ENCODE measurements at places on chromosomes 1 and 21.

DNA sequence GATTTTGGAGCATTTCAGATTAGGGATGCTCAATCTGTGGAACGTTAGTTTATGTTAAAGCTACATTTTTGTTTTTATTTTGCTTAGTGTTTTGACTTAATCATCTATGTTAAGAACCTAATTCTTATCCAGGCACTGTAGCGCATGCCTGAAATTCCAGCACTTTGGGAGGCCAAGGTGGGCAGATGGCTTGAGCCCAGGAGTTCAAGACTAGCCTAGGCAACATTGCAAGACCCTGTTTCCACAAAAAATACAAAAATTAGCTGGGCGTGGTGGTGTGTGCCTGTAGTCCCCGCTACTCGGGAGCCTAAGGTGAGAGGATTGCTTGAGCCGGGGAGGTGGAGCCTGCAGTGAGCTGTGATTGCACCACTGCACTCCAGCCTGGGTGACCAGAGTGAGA, 23.4 kb downstream of the FNBP1L start:
- no peak for DNase-seq

DNA sequence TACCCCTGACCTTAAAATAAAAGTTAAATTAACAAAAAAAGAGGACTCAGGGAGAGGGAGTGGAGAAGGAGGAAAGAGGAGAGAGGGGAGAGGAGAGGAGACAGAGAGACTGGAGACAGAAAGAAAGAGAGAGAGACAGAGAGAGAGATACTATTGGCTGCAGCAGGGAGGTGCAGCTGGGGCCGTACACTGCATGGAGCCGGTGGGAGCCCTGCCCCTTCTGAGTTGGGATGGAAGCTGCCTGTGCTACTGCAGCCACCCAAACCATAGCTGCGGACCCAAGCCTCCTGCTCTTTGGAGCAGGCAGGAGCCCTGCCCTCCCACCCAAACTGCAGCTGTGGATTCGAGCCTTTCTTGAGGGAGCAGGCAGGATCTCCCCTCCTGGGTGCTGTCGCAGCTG, 32.7 kb upstream of the HP1BP3 start:
- DNase-seq, result no peak

DNA sequence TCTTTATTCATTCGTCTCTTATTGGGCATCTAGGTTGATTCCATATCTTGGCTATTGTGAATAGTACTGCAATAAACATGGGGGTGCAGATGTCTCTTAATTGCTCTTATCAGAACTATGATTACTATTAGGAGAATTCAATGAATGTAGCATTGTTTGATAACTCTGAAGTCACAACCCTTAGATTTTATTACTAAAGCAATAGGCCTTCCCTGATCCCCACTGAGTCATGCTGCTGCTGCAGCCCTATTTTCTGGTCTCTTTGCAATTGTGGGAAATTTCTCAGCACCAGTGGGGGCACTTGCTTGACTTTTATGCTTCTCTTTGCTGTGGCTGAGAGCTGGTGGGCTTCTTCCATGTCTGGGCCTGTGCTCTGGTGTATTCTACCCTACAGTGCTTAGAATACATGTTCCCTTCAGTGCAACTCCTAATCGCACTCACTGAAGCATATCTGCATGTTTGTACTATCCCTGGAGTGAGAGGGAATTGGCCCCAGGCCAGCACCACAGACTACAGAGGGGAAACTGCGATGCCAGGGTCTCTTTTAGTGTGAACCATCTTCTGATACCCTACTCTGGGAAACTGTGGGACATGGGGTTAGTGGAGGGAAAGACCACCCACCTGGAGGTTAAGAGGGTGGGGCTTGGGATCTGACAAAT, 52.2 kb upstream of the ROR1 start:
- peak; percentile 65 for DNase-seq

DNA sequence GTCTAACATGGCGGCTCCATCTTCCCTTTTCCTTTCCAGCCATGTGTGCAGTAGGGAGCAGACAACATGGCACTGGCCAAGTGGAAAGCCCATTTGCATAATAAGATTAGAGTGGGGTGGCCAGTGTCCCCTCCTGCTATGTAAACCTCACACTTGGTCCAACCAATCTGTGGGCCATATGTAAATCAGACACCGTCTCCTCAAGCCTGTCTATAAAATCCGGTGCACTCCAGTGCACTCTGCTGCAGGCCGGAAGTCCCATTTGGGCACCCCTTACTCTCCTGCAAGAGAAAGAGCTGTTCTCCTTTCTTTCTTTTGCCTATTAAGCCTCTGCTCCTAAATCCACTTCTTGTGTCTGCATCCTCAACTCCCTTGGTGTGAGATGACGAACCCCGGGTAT, 44.1 kb downstream of the OLFML3 start:
- no peak for DNase-seq

GRCh38 chr1:165629151-165629550, 1.9 kb upstream of the MGST3 start:
- no peak for DNase-seq

DNA sequence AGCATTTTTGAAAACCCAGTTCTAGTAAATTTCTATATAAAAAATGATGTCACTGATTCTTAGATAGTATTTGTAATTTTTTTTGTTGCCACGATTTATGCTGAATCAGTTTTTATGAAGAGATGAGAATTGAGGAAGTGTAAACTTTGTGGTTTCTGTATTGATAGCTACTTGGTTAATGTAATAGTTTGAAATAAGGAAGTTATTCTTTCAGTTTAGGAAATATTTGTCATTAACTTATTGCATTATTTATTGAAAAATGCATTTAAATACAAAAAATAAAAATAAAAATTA, 97.8 kb downstream of the ZFYVE9 start:
- no peak for DNase-seq

GRCh38 chr1:19640363-19641316, 3.5 kb upstream of the NBL1 start:
- DNase-seq, result peak; percentile 74

GRCh38 chr1:179126338-179127060, 44.6 kb downstream of the TOR3A start:
- DNase-seq, result no peak

- DNase-seq, result no peak
These were observed 28.6 kb upstream of the PRSS38 start for GRCh38 chr1:227786673-227787512.

DNA sequence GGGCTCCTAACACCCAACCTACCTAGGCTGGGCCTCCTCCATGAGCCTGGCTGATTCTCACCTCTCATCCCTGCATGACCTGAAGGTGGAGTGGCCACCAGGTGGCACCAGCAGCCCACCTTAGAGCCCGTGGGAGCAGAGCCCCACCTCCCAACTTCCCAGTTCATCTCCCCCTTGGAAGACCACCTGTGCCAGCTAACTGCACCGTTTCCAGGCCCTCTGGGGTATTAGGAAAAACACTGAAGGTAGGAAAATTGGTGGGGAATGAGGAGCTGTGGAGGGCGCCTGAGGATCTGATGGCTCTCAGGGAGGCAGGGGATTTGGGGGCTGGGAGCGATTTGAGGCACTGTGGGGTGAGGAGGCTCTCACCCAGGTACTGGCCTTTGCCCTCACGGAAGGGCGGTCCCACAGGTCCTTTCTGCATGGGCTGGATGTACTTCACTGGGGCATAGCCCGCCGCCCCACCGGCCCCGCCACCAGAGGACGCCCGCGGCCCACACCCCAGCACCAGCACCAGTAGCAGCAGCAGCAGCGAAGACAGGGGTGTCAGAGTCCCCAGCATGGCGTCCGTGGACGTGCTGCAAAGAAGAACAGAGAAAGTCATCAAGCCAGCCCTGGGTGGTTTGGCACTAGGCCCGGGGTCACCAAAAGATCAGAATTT, 11.1 kb downstream of the ADPRS start:
- peak; percentile 82 for DNase-seq

DNA sequence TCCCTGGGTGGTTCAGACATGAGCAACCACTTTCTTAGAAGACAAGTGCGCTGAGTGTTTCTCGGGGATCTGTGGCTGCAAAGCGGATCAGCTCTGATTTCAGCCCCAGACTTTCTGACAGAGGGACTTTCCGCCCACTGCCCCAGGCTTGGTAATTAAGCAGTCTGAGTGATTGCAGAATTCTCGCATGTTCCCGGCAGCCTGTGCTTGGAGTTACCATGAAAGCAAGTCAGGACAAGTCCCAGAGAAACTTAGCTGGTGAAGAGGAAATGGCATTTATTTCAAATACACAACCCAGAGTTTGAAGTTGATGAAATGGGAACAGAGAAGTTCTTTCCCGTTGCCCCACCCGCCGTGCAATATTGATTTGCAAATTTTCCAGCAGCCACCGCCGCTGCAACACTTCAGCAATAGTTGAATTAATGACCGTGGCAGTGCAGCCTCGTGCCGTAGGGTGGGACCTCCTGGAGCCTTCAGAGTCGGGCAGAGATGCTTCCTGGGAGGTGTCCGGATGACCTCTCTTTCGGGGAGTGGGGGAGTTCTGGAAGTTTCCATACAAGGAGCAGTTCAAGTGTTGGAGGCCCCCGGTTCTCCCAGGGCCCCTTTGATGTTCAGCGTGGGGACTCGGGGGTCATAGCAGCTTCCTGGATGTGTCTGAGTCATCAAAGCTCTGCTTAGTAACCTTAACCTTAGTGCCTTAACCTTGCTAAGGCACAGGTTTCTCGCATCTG, 134.7 kb downstream of the KAZN start:
- no peak for DNase-seq

DNA sequence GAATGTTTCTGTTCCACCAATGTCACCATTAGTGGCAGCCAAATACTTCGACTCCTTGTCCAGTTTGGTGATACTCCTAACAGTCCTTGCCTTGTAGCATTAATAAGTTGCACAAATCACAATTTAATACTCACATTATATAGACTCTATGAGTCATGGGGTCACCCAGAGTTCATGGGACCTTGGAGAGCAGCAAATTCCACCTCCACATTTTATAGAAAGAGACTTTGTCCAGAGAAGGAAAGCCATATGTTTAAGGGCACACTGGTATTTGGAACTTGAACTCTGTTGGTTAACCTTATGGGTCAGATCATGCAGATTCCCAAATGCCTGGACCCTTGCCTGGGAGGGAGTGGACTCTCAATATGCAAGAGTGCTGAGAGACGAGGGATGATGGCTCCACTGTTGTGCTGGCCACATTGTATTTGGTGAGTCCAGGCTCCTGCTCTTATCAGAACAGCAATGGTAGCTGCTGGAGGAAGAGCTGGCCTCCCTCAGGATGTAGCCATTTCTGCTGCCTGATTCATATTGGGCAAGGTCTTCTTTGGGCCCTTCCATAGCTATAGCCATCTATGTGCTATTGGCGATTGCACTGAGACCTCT, 30.6 kb downstream of the DNAJC6 start:
- peak; percentile 28 for DNase-seq

GRCh38 chr1:182656842-182657397, 27.5 kb downstream of the RGS8 start:
- DNase-seq, result no peak

GRCh38 chr1:237814319-237814924, 76.3 kb downstream of the ZP4 start:
- no peak for DNase-seq

Measured in lung (tissue), 17 donors.